ENCODE measurements at places on chromosomes 7 and 10. TPM values are rescaled to one million over a fixed set of nuclear protein-coding genes. Genes with fewer than 3 reads are reported as not detected.

DNA sequence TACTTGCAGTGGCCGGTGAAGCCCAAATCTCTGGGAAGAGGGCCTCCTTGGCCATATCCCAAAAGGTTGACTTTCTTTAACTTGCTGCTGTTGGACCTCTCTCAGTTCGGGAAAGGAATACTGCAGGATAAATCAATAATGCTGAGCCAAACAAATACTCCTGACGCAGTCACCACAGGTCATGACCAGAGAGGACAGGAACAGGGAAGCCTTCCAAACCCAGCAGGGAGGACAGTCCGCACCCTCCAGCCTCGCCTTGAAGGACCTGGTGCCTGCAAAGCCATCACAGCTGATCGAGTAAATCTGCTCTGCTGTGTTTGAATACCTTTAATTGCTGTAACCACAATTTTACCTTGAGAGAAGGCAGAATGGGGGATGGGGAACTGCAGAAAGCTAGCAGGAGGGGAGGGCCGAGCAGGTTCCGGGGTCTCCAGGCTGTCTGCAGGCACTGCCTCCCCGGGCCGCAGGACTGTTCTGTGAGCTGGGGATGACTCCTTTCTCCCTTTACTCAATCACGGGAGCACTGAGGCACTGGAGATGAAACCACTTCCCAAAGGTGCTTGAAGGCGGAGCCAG, 20.8 kb upstream of the INSIG1 start:
- no peak for DNase-seq

The CALCR gene
- 0.50 TPM for total RNA-seq

DNA sequence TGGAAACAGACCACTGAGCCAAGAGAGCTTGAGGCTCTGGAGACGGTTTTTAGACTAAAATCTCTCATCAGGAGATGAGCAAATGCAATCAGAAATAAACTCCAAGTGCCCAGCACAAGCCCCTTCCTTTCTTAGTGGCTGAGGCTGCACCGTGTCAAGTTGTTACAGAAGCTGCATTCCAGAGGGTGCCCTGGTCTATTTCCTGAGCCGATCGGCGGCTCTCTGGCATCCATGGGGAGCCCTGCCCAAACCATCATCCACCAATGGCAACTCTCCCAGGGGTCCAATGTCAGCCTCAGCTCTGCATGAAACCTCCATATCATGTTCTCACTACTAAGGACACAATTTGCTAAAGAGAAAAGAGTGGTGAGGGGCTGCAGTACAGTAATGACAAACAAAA, 89.6 kb downstream of the SVIL start:
- DNase-seq = no peak

The SEMA3E gene
- total RNA-seq = 1.4 TPM

The HOXA1 gene
- 0.79 TPM for total RNA-seq

The ZNF487 gene
- total RNA-seq = 3.7 TPM

DNA sequence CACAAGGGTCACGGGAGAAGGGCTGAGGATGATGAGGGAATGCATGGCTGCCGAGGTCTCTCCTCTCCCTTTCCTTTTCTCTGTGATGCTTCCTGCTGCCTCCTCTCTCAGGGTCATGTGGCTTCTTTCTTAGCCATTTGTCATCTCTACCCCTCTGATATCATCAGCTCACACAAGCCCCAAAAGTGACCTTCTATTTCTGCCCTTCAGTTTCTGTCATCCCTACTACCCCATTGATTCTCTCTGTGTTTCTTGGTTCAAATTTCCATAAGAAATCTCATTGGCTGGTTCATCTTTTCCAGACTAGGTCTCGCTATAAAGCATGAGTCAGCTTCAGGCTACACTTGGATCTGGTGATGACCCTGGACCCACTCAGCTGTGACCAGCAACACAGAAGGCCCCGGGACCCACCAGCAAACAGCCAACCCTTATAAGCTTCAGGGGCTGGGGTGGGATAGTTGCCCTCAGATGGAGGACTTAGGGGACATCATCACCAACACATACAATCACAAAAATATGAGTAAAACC, 284.3 kb downstream of the SKAP2 start:
- DNase-seq = no peak

DNA sequence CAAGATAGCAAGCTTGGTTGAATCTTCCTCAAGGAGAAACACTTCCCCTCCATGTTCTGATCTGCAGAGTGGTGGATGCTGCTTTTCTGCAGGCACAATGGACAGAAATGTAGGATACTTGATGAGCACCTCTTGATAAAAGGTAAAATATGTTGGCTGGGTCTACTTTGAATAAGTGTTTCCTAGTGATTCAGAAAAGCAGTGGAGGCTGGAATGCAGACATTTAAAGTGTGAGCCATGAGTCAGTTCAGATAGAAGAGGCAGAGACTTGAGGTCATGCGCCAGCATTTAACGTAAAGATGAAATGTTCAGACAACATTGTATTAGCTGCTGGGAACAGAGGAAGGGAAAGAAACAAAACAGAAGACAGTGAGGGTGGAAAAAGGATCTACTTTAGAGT, 403.1 kb downstream of the ADRA2A start:
- no peak for DNase-seq

- DNase-seq = no peak
These were observed 28.6 kb downstream of the WAC start for GRCh38 chr10:28561531-28561930.

The SORCS1 gene
- total RNA-seq = 0.38 TPM

The COL26A1 gene
- total RNA-seq = not detected

DNA sequence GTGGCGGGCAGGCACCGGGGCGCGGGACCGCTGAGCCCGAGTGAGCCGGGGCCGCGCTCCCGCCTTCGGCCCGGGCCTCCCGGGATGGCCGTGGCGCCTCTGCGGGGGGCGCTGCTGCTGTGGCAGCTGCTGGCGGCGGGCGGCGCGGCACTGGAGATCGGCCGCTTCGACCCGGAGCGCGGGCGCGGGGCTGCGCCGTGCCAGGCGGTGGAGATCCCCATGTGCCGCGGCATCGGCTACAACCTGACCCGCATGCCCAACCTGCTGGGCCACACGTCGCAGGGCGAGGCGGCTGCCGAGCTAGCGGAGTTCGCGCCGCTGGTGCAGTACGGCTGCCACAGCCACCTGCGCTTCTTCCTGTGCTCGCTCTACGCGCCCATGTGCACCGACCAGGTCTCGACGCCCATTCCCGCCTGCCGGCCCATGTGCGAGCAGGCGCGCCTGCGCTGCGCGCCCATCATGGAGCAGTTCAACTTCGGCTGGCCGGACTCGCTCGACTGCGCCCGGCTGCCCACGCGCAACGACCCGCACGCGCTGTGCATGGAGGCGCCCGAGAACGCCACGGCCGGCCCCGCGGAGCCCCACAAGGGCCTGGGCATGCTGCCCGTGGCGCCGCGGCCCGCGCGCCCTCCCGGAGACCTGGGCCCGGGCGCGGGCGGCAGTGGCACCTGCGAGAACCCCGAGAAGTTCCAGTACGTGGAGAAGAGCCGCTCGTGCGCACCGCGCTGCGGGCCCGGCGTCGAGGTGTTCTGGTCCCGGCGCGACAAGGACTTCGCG, 534 bp downstream of the FZD9 start:
- no peak for DNase-seq

Data from omental fat pad (tissue), 4 donors.